ENCODE measurements at places on chromosomes 6 and 20. TPM values are rescaled to one million over a fixed set of nuclear protein-coding genes. Genes with fewer than 3 reads are reported as not detected.

Gene DYNLT1
- polyA plus RNA-seq = 211 TPM

Gene CDH26
- 1.2 TPM for polyA plus RNA-seq

GRCh38 chr6:169326067-169326799, 72.6 kb upstream of the THBS2 start:
- H3K36me3 ChIP-seq = no peaks in the 10 kb centered on the region
- no peak overlapping the region for H3K27ac ChIP-seq
- no peak for DNase-seq
- no peak overlapping the region for H3K4me3 ChIP-seq

GRCh38 chr6:2213086-2213485, 32.3 kb downstream of the GMDS start:
- H3K4me1 ChIP-seq = no peaks in the 10 kb centered on the region
- no peak for DNase-seq
- no peaks in the 10 kb centered on the region for H3K27me3 ChIP-seq
- H3K36me3 ChIP-seq = no peaks in the 10 kb centered on the region
- no peak overlapping the region for H3K27ac ChIP-seq

Gene PTPRT
- polyA plus RNA-seq = 0.03 TPM

DNA sequence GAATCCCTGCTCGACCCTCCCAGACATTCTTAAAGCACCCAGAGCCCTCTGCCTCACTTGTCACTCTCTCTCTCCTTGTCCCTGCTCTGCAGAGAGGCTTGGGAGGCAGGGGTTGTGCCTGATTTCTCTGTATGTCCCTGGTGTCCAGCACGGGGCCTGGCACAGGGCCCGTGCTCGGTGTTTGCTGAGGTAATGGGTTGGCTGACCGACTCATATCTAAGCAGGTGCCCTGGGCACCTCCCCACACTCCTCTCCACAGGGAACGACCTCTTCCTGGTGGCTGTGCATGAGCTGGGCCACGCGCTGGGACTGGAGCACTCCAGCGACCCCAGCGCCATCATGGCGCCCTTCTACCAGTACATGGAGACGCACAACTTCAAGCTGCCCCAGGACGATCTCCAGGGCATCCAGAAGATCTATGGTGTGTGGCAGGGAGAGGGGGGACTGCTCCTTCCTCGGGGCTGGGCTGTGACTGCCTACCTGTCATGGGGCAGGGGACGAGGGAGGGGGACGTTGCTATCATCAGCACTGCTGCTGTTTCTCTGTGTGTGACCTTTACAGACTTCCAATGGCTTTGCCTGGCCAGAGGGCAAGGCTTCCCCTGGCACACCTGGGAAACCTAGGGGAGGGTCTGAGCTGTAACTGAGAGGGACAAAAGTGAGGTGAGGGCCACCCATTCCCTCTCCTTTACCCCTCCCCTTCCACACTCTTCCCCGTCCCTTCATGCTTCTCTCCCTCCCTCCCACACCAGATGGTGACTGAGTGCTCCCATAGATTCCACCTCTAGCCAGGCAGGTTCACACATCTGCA, 14.2 kb downstream of the MMP24OS start:
- no peaks in the 10 kb centered on the region for H3K27me3 ChIP-seq
- H3K4me3 ChIP-seq = no peak overlapping the region
- H3K36me3 ChIP-seq = peaks cover 5% of the 10 kb centered on the region
- H3K4me1 ChIP-seq = peaks cover 2% of the 10 kb centered on the region
- H3K27ac ChIP-seq = peak overlapping the region; percentile 18

Gene TPD52L2
- 89.8 TPM for polyA plus RNA-seq

DNA sequence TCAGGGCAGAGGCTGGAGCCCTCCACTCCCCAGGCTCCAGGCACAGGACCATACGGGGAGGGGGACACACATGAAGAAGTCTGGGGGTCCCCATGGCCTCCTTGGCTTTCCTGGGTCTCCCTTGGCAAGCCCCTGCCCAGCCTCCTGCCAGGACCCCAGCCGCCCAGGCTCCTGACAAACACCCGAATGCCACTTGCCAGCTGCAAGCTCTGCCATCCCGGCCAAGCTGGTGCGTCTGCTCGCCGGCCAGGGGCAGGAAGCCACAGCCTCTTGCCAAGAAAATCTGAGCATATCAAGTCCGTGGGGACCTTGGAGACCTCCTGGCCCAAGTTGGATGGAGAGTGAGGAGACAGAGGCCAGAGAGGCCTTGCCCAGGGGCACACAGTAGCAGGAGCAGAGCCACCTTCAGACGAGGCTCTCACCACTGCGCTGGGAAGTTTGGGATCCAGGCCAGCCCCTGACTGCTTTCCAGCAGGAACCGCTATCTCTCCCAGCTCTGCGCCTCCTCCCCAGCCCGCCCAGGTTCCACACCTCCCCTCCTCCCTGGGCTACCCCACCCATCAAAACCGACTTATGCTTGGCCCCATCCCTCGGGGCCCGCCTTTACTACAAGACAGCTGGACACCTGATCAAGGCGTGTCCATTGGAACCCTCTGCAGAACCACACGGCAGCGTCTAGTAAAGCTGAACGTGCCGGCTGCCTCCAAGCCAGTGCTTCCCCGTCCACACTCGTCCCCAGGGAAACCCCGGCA, 80.2 kb downstream of the GRM4 start:
- no peaks in the 10 kb centered on the region for H3K36me3 ChIP-seq
- no peaks in the 10 kb centered on the region for H3K4me1 ChIP-seq
- no peaks in the 10 kb centered on the region for H3K27me3 ChIP-seq

Gene ZBTB46
- 2.1 TPM for polyA plus RNA-seq

- H3K27ac ChIP-seq = peak overlapping the region; percentile 100
- H3K36me3 ChIP-seq = peaks cover 3% of the 10 kb centered on the region
- H3K4me1 ChIP-seq = no peaks in the 10 kb centered on the region
Observed at GRCh38 chr20:43458422-43458924, 777 bp downstream of the SRSF6 start.

Gene TNFRSF6B
- polyA plus RNA-seq = 73.9 TPM

Gene SLC26A8
- not detected for polyA plus RNA-seq

DNA sequence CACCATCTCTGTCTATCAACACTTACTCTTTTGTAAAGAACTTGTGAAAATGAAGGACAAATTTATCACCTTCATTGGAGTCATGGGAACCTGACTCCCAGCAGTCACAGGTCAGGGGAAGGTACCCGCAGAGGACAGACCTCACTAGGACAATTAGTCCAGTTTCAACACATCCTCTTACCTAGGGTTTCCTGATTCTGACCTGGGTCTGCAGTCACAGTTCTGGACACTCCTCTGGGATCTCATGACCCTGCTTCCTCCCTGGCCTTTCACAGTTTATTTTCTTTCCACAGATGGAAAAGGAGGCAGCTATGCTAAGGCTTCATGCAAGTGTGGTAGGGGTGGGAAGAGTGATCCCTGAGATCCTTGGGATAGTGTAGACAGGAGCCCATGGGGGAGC, 15.7 kb downstream of the HLA-A start:
- no peaks in the 10 kb centered on the region for H3K36me3 ChIP-seq
- H3K27me3 ChIP-seq = no peaks in the 10 kb centered on the region
- no peaks in the 10 kb centered on the region for H3K4me1 ChIP-seq
- no peak overlapping the region for H3K4me3 ChIP-seq

DNA sequence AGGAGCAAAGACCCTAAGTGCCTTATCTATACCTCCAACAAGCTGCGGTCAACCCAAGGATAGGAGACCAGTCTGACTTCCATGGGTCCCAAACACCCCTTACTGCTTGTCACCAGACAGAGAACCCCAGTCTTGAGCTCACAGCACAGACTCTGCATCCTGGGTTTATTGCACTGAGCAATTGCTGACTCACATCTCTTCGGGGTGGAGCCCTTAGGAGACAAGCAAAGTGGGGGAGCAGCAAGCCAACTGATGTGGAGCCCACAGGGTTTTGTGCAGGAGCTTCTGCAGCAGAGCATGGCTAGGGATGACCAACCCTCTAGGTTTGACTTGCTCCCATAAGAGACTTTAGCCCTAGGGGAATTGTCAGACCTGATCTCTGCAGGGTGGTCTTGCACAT, 38.6 kb upstream of the EYS start:
- DNase-seq = peak; percentile 23
- no peaks in the 10 kb centered on the region for H3K36me3 ChIP-seq
- no peak overlapping the region for H3K4me3 ChIP-seq
- no peak overlapping the region for H3K27ac ChIP-seq
- no peaks in the 10 kb centered on the region for H3K27me3 ChIP-seq

- no peak overlapping the region for H3K4me3 ChIP-seq
- H3K4me1 ChIP-seq = no peaks in the 10 kb centered on the region
- no peaks in the 10 kb centered on the region for H3K27me3 ChIP-seq
- H3K27ac ChIP-seq = no peak overlapping the region
- no peaks in the 10 kb centered on the region for H3K36me3 ChIP-seq
- no peak for DNase-seq
Observed at GRCh38 chr6:167811442-167812087, 15.1 kb upstream of the AFDN start.

DNA sequence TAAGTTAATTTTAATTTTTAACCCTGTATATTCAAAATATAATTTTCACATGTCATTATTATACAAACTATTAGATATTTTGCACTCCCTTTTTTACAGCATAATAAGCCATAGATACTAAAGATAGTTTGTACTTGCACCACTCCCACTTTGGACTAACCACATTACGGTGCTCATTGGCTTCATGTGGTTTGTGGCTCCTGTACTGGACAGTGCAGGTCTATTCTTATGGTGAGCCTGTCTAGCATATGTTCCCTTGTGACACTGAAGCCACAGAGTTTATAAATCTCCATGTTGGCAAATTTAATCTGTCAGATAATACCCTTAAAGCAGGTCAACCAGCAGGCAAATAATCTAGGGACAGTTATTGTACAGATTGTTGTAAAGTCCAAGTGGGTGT, 354.4 kb upstream of the KCNQ5 start:
- no peaks in the 10 kb centered on the region for H3K4me1 ChIP-seq
- H3K27ac ChIP-seq = no peak overlapping the region
- no peak for DNase-seq
- no peaks in the 10 kb centered on the region for H3K27me3 ChIP-seq
- no peak overlapping the region for H3K4me3 ChIP-seq

GRCh38 chr6:75210885-75211739, 5.3 kb upstream of the COL12A1 start:
- H3K4me1 ChIP-seq = no peaks in the 10 kb centered on the region
- H3K27ac ChIP-seq = no peak overlapping the region
- DNase-seq = no peak
- H3K36me3 ChIP-seq = no peaks in the 10 kb centered on the region
- no peak overlapping the region for H3K4me3 ChIP-seq

GRCh38 chr6:28446818-28447511, 3.7 kb upstream of the ZSCAN23 start:
- H3K27ac ChIP-seq = no peak overlapping the region
- H3K36me3 ChIP-seq = no peaks in the 10 kb centered on the region
- no peaks in the 10 kb centered on the region for H3K27me3 ChIP-seq
- no peak for DNase-seq
- no peak overlapping the region for H3K4me3 ChIP-seq

- peak overlapping the region; percentile 84 for H3K27ac ChIP-seq
- H3K4me1 ChIP-seq = peaks cover 12% of the 10 kb centered on the region
- H3K36me3 ChIP-seq = no peaks in the 10 kb centered on the region
- H3K27me3 ChIP-seq = no peaks in the 10 kb centered on the region
- no peak for DNase-seq
Observed at GRCh38 chr6:158284007-158284875, 28.0 kb upstream of the TULP4 start.

- H3K27ac ChIP-seq = no peak overlapping the region
- no peak overlapping the region for H3K4me3 ChIP-seq
- no peaks in the 10 kb centered on the region for H3K4me1 ChIP-seq
- H3K27me3 ChIP-seq = no peaks in the 10 kb centered on the region
- DNase-seq = no peak
Observed at GRCh38 chr20:63166193-63167020, 49.5 kb downstream of the YTHDF1 start.

DNA sequence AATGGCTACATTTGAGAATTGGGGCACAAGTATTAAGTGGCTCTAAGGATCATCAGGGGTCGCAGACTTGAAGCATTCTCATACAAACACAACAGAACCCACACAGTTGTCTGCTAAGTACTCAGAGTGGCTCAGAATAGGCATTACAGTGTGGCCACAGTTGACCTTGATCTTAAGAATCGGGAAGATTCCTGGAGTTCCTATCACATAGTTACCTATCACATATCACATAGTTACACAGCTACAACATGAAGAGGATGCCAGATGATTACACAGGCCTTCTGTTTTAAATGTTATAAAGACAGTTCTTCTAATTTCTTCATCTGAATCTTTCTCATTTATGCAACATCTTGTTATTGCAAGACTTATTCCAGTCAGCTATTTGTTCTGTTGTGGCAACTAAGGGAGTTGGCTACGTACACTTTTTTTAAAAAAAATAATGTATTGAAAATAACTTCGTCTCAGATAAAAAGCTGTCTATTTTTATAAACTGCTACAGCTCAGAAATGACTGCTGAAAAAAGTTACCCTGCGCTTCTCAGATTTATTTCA, 129.0 kb downstream of the REV3L start:
- H3K4me1 ChIP-seq = no peaks in the 10 kb centered on the region
- no peak for DNase-seq
- no peaks in the 10 kb centered on the region for H3K27me3 ChIP-seq
- H3K27ac ChIP-seq = no peak overlapping the region
- no peaks in the 10 kb centered on the region for H3K36me3 ChIP-seq

DNA sequence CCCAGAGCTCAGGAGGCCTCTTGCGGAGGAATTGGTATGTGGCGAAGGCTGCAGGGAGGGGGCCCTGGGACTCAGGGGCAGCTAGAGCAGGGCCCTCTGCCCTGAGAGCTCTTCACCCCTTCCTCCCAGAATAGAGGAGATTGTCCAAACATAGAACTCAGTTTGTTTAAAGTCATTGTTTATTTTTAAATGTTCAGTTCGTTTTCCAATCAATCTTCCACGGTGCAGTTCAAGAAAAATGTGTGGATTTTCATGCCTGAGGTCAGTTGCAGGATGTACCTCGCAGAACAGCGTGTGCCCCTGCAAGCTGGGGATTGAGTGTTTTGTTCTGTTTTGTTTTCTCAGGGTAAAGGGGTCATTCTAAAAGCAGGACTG, 37.2 kb downstream of the MGME1 start:
- H3K27ac ChIP-seq = no peak overlapping the region
- no peak overlapping the region for H3K4me3 ChIP-seq
- H3K4me1 ChIP-seq = no peaks in the 10 kb centered on the region
- DNase-seq = no peak

- no peak for DNase-seq
- H3K4me1 ChIP-seq = no peaks in the 10 kb centered on the region
- H3K4me3 ChIP-seq = no peak overlapping the region
- H3K27me3 ChIP-seq = no peaks in the 10 kb centered on the region
Observed at GRCh38 chr6:11324453-11325015, 92.1 kb upstream of the NEDD9 start.

Gene BMP6
- polyA plus RNA-seq = 3.6 TPM

Gene DHX35
- polyA plus RNA-seq = 15.5 TPM

Gene SLC16A10
- 0.05 TPM for polyA plus RNA-seq

Gene COL19A1
- not detected for polyA plus RNA-seq

Gene UNC5CL
- polyA plus RNA-seq = 0.72 TPM

- H3K4me3 ChIP-seq = no peak overlapping the region
- no peaks in the 10 kb centered on the region for H3K36me3 ChIP-seq
- no peak for DNase-seq
- no peak overlapping the region for H3K27ac ChIP-seq
- peaks cover 2% of the 10 kb centered on the region for H3K27me3 ChIP-seq
Observed at GRCh38 chr6:125732398-125732797, 17.0 kb upstream of the HEY2 start.

Gene HLA-DOA
- 0.28 TPM for polyA plus RNA-seq
